ENCODE measurements at places on chromosomes 7 and 10. TPM values are rescaled to one million over a fixed set of nuclear protein-coding genes. Genes with fewer than 3 reads are reported as not detected.

Gene SAMD9
- total RNA-seq, result 46.8 TPM

Gene STEAP1B
- total RNA-seq, result not detected

Gene TMEM130
- total RNA-seq, result not detected

Gene METTL27
- total RNA-seq, result 4.4 TPM

Gene POLR2J2
- total RNA-seq, result 32.3 TPM

Gene LMOD2
- total RNA-seq, result not detected

Gene GPNMB
- total RNA-seq, result 6.3 TPM

Gene TAS2R4
- 3.4 TPM for total RNA-seq

Gene WNT16
- 0.21 TPM for total RNA-seq

Gene CDCA7L
- total RNA-seq, result 48.7 TPM

Gene NRCAM
- total RNA-seq, result 46.6 TPM

Gene CALHM3
- total RNA-seq, result not detected

Gene PDGFA
- 0.30 TPM for total RNA-seq

Gene ADCY1
- not detected for total RNA-seq

All from naive thymus-derived CD8-positive, alpha-beta T cell (primary cell).